ENCODE measurements at places on chromosomes 3 and 15.

GRCh38 chr15:64523240-64523639 is 62.9 kb downstream of the ZNF609 start:
- DNase-seq = no peak

DNA sequence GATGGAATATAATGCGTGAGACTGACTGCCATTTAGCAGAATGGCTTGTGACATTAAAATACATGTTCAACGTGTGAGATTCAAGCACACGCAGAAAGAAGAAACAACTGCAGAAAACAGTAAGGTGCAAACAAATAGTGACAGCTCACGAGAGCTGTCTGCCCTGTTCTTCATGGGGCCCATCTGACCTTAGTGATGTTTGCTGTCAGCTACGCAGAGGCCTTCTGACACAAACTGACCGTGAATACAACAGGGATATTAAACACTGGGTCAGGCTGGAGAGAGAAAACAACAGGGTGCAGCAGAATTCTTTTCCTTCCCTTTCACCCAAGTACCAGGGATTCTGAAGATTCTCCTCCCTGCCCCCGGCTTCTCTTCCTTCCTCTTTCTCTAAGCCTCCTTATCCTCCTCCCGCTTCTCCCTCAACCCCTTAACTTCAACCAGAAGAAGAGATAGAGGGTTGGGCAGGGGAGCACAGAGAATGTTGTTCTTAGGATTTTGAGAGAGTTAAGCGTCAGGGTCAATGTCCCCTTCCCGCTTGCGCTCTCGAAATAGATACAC is 2.1 kb downstream of the TNFAIP8L3 start:
- DNase-seq = no peak

DNA sequence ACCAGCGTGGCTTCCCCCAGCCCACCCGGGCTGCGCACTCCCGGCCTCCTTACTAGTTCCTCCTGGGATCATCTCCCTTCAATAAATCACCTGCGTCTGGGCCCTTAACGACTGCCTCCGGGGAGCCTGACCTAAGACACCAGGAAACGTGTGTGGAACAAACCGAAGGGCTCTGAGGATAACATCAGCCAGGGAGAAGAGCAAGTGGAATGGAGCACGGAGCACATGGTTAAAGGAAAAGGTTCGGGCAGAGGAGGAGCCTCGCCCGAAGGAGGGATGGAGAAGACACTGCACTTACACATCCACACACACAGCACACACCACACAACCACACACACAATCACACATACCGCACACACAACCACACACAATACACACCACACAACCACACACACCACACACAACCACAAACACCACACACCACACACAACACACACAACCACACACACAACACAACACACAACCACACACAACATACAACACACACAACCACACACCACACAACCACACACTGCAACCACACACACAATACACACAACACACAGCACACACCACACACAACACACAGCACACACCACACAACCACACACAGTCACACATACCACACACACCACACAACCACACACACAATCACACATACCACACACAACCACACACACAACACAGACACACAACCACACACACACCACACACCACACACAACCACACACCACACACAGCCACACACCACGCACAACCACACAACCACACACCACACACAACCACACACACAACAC is 24.7 kb downstream of the CPN2 start:
- DNase-seq = no peak

- no peak for DNase-seq
Measured at GRCh38 chr15:77983708-77984445, 93.6 kb downstream of the TBC1D2B start.

GRCh38 chr15:68301301-68301700 is 23.8 kb downstream of the FEM1B start:
- DNase-seq = no peak

DNA sequence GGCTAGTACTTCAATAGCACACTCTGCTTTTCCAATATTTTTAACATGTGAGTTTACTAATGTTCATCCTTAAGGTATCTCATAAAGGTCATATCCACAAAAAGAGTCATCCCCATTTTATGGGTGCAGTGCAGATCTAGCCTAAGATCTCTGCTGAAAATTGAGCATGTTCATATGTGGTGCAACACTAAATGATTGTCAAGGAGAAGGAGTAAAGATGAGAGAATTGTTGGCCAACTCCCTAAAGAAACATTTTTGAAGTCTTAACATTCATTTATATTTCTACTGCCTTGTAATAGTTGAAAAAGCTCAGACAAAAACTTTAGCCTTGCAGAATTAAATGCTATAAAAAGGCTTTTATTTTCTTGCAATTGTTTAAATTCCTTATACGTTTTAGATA is 1159.6 kb downstream of the TBL1XR1 start:
- no peak for DNase-seq

GRCh38 chr3:52845157-52845556 is 10.3 kb upstream of the MUSTN1 start:
- peak; percentile 53 for DNase-seq

DNA sequence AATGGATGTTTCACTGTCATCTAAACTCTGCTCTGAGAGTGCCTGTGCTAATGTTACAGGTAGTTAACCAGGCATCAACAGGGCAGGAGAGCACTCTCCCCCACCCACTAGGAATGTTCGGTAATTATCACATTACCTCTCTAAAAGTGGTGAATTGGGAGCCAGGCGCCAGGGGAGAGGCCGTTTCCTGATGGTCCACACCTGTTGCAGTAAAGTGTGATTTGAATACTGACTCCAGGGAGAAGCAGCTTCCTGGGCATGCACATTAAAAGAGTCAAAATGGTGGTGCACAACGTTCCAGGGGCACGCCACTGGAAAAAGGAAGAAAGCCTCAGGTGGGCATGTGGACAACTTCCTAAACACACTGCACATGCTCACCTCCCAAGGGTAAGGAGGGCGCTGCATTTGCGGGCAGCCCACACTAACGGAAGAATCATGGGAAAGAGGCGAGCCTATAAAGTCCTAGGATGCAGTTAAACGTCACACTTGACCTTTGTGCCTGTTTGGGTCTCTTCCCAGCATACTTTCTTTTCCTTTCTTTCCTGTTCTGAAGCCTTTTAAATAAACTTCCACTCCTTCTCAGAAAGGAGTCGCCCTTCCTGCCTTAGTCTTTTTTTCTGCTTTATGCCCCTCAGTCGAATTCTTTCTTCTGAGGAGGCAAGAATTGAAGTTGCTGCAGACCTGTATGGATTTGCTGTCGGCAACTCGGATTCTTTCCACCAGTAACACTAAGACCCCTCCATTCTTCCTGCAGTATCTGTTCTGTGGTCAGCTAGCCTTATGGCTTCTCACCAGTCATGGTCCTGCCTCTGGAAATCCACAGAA is 28.9 kb upstream of the GPD1L start:
- no peak for DNase-seq

GRCh38 chr15:86079508-86080266 is at the start of gene AGBL1:
AGBL1 (plus strand) TSS chr15:86079871.
- DNase-seq = no peak

DNA sequence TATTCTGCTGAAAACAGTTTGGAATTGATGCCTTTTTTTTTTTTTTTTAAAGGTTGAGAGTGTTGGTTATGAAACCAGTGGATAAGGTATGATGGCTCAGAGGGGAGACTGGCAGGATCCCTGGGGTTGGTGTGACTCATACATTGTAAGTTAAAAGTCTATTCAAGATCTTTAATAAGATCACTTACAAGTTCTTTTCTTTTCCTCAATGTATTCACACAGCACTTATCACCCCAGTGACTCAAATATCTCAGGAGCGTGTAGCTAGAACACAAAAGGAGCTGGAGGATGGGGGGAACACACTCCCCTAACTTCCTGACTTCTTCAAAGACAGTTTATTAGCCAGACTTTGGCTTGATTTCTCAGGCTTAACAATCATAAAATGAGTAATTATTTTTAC is 285.3 kb downstream of the SV2B start:
- DNase-seq = no peak

DNA sequence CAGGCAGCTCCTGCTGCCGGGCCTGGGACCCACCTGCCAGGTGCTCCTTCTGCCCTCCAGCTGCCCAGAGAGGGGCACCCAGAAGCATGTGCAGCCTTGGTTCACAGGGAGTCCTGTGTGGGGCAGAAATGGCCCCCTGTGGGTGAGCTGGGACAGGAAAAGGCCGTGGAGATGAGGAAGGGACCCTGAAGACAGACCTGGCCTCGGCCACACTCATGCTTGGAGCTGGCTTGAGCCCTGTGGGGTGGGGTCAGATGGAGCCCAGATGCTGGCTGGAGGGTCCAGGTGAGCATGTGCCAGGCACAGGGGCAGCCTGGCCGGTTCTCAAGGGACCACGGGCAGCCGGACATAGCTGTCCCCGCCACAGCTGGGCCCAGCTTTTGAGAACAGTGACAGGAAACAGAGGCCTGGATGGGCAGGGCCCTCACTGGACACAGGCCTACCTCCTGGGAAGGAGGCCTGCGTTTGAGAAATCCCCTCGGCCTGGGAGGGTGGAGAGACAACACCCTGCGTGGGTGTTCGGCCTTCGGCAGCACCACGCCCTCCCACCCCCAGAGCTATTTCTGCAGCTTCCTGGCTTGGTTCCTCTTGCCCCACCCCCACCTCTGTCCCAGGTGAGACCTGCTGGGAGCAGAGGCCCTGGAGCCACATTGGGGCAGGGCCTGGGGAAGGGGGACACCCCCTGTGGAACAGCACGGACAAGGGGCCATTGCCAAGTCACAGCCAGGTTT is 132.6 kb upstream of the MEF2A start:
- DNase-seq = no peak

DNA sequence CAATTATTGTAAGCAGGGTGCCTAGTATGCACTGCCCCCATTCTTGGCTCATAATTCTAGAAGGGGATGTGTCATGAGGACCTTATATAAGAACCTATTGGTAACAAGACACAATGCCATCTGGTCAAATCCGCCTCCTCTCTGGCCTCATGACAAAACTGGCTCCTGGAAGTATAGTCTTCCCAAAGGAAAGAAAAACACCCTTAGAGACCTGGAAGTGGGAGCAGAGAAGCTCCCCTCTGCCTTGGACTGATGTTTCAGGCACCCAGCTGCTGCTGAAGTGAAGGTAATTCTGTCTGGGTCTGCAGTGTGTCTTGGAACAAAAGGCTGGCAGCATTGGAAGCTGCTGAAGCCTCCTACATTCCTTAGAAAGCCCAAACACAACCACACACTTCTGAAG is 107.2 kb upstream of the CLSTN2 start:
- no peak for DNase-seq

- DNase-seq = no peak
Measured at GRCh38 chr15:69697916-69698315, 245.3 kb downstream of the RPLP1 start.

DNA sequence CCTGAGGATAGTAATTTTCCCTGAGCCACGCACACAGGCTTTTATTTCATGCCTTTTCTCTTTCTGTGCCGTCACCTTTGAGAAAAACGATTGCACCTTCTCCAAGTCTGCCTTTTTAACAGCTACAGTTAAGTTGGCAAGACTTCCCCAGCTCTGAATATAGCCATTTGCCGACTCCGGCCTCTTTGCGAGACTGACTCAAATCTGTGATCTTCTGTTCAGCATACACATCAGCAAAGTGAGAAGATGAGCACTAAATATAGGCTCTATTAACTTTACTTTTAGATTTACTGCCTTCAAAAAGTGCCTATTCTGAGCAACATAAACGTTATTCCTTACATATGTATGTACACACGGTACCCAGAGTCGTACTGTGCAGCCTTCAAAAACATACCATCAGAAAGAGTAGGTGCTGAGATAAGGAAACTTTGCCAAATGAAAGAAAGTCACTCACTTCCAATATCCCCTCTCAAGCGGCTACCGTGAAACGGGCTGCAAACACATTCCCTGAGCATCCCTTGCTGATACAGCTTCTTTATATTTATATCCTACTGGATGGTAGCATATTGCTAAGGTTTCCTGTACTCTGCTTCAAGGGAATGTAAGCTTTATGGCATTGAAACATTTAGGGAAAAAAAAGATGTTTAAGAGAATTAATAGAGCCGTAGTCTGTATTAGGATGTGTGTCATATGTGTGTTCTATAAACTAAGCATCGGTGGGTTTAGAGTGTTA is 283.3 kb upstream of the TPRG1 start:
- DNase-seq = no peak

DNA sequence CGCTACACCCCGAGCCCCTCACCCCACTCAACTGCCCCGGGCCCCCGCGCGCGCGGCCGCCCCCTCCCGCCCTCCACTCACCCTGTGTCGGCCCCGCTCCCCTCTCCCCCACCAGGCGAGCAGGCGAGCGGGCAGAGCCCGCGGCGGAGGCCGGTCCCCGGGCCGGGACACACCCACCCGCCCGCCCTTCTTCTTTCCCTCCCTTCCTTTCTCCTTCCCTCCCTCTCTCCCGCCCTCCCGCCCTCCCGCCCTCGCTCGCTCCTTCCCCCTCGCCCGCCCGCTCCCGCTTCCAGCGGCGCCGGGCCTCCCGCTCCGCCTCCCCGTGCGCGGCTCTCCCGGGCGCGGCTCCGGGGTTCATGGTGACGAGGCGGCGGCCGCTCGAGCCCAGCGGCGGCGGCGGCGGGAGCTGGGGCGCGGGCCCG is at the start of gene CTDSPL:
Gene CTDSPL (plus strand): TSS at position 261 of the 422 bp plus-strand sequence. CDS start 320 bp downstream, outside the sequence.
- peak; percentile 31 for DNase-seq

DNA sequence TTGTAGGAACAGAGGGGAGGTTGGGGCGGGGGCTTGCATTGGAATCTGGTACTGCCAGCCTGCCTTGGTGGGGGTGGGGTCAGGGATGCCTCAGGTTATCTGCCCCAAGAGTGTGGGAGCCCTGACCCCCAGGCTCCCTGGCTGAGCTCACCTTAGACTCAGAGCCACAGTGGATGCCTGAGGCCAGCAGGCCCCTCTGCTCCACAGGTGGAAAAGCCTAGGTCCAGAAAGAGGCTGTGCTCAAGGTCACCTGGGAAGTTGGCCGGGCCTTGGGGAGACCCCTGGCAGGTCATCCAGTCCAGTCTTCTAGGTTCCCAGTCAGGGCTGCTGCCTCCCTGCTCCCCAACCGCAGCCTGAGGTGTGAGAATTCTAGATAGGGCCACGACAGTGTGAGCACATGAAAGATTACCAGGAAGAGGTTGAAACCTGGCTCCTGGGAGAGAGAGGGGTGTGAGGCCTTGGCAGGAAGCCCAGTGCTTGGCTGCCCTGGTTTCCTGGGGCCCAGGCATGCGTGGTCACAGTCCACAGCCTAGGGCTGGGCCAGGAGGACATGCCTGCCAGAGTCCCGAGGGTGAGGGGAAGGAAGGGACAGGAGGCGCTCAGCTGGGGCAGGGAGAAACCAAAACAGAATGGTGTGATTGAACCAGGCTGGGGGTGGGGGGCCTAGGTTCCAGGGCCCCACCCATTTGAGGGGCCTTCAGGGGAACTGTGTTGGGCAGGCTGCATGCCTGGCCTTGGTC is 4.9 kb downstream of the HDAC11 start:
- DNase-seq = no peak

DNA sequence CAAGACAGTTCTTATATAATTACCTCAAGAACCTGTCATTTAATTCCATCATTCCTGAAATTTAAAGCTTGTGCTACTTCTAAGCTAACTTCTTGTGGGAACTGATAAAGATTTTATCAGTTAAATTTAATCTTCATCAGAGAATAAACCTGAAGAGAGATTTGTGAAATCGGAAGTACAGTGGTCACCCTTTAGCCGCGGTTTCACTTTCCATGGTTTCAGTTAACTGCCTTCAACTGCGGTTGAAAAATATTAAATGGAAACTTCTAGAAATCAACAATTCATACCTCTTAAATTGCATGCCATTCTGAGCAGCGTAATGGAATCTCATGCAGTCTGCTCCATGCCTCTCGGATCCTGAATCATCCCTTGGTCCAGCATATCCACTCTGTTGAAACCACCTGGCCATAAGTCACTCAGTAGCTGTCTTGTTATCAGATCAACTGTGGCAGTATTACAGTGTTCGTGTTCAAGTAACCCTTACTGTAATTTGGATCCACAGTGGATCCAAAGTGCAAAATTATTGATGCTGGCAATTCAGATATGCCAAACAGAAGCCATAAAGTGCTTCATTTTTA is 626.1 kb downstream of the CADM2 start:
- no peak for DNase-seq
